Head of caudate nucleus (tissue), 42 donors: ENCODE measurements at places on chromosomes 6 and 20.

- no peak for DNase-seq
Measured at GRCh38 chr20:36641506-36641843, 4.5 kb downstream of the SLA2 start.

- DNase-seq = no peak
Measured at GRCh38 chr20:1323256-1323655, 5.7 kb downstream of the SDCBP2 start.

DNA sequence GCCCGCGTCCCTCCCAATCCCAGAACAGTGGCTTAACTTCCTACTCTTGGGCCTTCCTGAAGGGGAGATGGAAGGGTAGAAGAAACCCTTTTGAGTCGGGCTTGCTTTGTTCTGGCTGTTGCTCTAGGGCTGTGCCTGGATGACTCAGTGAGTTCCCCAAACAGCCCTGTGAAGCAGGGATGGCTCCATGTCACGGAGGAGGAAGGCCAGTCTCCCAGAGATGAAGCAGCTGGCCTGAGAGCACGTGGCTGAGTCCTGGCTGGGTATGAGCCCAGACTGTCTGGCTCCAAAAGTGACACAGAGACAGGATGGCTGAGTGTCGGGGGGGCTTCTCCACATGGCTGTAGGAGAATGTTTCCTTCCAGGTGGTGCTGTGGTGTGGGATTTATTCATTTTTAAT lies 4.6 kb downstream of the SYTL3 start:
- peak; percentile 73 for DNase-seq

- no peak for DNase-seq
Measured at GRCh38 chr6:14671937-14672336, 554.4 kb downstream of the CD83 start.

DNA sequence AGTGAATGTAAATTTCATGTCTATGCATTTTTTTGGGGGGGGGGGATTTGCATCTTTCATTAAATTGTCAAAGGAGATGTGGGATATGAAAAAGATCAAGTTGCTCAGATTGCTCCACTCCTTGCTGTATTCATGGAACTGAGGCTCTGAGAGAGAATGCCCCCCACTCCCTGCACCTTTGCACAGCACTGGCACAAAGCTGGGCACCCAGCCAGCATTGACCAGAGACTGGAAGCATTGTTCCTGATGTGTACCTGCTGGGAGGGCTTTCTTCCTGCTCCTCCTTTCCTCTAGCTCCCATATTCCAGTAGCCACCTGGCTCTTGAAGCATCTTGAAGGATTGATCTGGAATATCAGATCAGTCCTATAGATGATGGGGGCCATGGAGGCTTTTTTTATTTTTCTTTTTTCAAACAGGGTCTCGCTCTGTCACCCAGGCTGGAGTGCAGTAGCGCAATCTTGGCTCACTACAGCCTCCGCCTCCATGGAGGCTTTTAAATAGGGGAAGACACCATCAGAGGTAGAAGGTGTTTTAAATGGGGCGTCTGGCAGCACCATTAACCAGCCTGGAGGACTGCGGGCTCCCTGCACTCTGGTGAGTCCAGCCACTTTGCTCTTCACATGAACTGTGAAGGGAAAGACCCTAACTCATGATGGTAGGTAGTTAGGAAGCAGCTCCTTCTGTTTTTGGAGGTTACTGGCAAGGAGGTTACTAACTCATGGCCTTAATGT lies 10.9 kb downstream of the DUSP15 start:
- no peak for DNase-seq

GRCh38 chr6:110761371-110761770 lies 53.9 kb downstream of the CDK19 start:
- no peak for DNase-seq

DNA sequence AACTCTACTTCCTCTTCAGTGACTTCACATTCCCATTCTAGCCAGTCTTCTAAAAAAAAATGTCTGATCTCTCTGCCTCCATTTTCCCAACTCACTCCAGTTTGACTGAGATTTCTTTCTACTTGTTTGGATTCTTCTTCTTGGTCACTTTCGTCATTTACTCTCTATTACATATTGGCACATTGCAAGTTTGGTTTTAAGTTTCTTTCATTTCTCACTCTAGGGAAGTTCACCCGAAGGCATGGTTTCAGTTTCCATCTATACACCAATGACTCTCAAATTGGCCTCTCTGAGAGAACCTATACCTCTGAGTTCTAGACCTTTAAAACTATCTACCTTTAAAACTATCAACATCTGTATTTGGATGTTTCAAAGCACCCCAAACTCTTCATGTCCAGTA lies 51.3 kb downstream of the CD109 start:
- no peak for DNase-seq

DNA sequence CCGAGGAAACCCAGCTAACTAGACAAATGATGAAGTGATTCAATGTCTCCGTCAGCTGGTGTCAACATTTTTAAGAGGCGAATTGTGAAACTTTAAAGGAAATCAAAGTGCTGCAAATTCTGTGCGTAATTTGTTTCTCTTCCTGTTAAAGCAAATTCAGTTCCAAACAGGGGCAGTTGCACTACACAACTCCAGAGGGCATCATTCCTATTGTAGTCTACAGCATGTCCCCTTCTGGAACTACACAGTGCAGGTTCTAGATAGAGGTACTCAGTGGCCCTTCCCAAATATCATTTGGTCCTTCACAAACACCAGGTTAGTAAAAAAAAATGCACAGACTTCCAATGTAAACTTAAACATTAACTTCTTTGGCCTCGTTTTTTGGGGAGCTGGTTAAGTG lies 38.3 kb upstream of the SMLR1 start:
- no peak for DNase-seq

DNA sequence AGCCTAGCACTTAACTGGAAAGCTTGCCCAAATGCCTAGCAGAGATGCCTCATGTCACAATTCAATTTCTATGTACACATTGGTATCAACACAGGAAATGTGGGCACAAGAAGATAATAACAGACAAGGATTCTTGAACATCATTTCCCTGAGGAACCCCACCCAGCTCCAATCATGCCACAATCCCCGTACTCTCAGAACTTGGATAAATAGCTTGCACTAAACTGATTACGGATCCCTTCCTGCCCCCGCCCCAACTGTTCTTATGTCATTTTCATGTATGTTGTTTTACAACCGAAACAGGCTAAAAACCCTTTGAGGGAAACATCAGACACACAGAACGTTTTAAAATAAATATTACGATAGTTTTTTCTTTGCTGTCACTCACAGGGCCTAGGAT lies 87.1 kb downstream of the BACH2 start:
- no peak for DNase-seq

GRCh38 chr6:52594221-52594620 lies 17.4 kb upstream of the TRAM2 start:
- no peak for DNase-seq

DNA sequence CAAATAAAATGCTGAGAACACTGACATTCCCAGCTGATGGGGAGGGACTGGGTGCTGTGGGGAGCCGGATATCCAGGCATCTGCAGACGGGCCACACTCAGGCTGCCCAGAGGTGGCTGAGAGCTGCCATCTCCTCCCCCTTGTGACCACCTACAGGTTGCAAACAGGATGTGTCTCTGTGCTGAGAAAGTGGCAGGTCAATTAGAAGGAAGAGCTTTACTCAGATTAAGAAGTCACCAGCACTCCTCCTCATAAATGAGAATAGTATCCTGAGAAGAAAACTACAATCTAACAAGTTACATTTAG lies 63.0 kb downstream of the HUS1B start:
- DNase-seq = no peak
